ENCODE measurements at places on chromosomes 13 and 19. TPM values are rescaled to one million over a fixed set of nuclear protein-coding genes. Genes with fewer than 3 reads are reported as not detected.
A peak's percentile ranks its signal among the peaks of the same experiment; 100 is the strongest.

ZNF230 gene
- 3.4 TPM for total RNA-seq

GRCh38 chr19:28990522-28990921 lies 222.4 kb downstream of the UQCRFS1 start:
- H3K4me3 ChIP-seq: no peak overlapping the region
- H3K4me1 ChIP-seq: no peaks in the 10 kb centered on the region
- no peaks in the 10 kb centered on the region for H3K36me3 ChIP-seq
- no peaks in the 10 kb centered on the region for H3K27me3 ChIP-seq

- no peaks in the 10 kb centered on the region for H3K27me3 ChIP-seq
- no peak within 1 kb of the TSS for H3K27ac ChIP-seq
- no peak for DNase-seq
Observed at GRCh38 chr19:51531349-51532315, at the start of gene SIGLEC6. TSS of gene SIGLEC6 (minus strand) at chr19:51531670. CDS start at chr19:51531648, 22 bp downstream.

ITPKC gene
- total RNA-seq: 36.3 TPM

APC2 gene
- 0.18 TPM for total RNA-seq

LIPE gene
- 46.6 TPM for total RNA-seq

DNA sequence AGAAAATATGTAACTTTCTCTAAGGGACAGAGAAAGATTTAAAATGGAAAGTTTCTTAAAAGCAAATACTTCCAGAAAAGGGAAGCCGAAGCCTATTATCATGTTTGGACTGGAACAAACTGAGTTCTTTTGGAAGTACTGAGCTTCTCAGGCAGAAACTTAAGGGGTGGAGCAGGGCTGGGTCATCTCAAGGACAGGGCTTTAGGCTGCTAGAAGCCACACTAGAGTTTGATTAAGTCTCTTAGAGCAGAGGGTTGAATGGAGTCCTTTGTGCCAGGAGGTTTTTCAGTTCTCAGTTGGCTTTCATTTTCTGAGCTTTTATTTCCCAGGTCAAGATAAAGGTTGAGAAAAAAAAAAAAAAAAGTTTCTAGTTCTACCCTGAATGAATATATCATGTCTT lies 432.7 kb downstream of the SLITRK5 start:
- H3K27me3 ChIP-seq: no peaks in the 10 kb centered on the region
- H3K27ac ChIP-seq: no peak overlapping the region
- no peak overlapping the region for H3K4me3 ChIP-seq
- no peaks in the 10 kb centered on the region for H3K36me3 ChIP-seq
- no peaks in the 10 kb centered on the region for H3K4me1 ChIP-seq

ATP12A gene
- not detected for total RNA-seq

- DNase-seq: no peak
- no peak overlapping the region for H3K4me3 ChIP-seq
- H3K27me3 ChIP-seq: no peaks in the 10 kb centered on the region
Observed at GRCh38 chr13:84294576-84294975, 412.3 kb upstream of the SLITRK1 start.

GRCh38 chr13:79966493-79966895 lies 374.4 kb downstream of the SPRY2 start:
- H3K4me1 ChIP-seq: no peaks in the 10 kb centered on the region
- no peak overlapping the region for H3K27ac ChIP-seq
- H3K4me3 ChIP-seq: no peak overlapping the region
- no peak for DNase-seq
- H3K36me3 ChIP-seq: no peaks in the 10 kb centered on the region

GRCh38 chr13:25266706-25267105 lies 20.6 kb downstream of the MTMR6 start:
- H3K36me3 ChIP-seq: no peaks in the 10 kb centered on the region
- H3K27me3 ChIP-seq: no peaks in the 10 kb centered on the region
- no peak for DNase-seq
- no peaks in the 10 kb centered on the region for H3K4me1 ChIP-seq
- no peak overlapping the region for H3K4me3 ChIP-seq
- H3K27ac ChIP-seq: no peak overlapping the region

TMIGD2 gene
- 6.1 TPM for total RNA-seq

GRCh38 chr13:76157926-76158325 lies 521.8 kb downstream of the LMO7 start:
- H3K4me3 ChIP-seq: no peak overlapping the region
- H3K4me1 ChIP-seq: no peaks in the 10 kb centered on the region
- H3K27me3 ChIP-seq: no peaks in the 10 kb centered on the region
- no peak overlapping the region for H3K27ac ChIP-seq
- H3K36me3 ChIP-seq: no peaks in the 10 kb centered on the region

DNA sequence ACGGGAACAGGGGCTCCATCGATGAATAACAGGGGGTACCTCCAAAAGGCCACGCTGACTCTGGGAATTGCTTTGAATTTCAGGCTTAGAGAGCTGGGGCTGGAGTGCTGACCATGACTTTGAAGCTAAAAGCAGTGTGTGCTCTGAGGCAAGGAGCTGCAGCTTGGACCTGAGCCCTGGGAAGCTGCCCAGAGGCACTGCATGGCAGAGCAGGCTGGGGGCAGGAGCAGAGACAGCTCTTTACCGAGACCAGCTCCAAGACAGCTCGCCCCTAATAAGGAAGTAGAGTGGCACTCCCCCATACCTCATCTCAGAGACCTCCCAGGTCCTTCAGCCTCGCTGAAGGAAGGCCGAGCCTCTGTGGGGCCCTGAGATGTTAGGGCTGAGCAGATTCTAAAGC lies 200.2 kb downstream of the COL4A1 start:
- no peak for DNase-seq
- no peaks in the 10 kb centered on the region for H3K4me1 ChIP-seq
- no peaks in the 10 kb centered on the region for H3K36me3 ChIP-seq
- H3K27ac ChIP-seq: no peak overlapping the region

GRCh38 chr13:21661097-21661909 lies 9.6 kb upstream of the FGF9 start:
- no peak overlapping the region for H3K4me3 ChIP-seq
- no peaks in the 10 kb centered on the region for H3K27me3 ChIP-seq
- H3K4me1 ChIP-seq: peaks cover 4% of the 10 kb centered on the region
- peak overlapping the region; percentile 63 for H3K27ac ChIP-seq
- no peak for DNase-seq

DNA sequence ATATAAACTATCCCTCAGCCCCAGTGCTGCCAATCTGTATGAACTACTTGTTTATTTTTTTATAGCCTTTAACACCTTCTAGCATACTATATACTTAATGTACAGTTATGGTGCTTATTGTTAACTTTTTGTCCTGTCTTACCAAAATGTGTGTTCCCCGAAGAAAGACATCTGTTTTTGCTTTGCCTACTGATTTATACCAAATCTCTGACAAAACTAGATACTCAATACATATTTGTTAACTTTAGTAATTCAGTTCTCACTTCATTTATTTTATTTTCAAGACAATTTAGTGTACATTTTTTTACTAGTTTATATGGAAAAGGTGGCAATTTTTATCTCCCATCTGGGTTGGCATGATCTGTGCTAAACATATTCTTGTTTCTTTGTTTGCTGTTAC lies 824.3 kb upstream of the ATXN8OS start:
- no peak overlapping the region for H3K4me3 ChIP-seq
- no peaks in the 10 kb centered on the region for H3K27me3 ChIP-seq
- no peaks in the 10 kb centered on the region for H3K4me1 ChIP-seq
- no peaks in the 10 kb centered on the region for H3K36me3 ChIP-seq

DNA sequence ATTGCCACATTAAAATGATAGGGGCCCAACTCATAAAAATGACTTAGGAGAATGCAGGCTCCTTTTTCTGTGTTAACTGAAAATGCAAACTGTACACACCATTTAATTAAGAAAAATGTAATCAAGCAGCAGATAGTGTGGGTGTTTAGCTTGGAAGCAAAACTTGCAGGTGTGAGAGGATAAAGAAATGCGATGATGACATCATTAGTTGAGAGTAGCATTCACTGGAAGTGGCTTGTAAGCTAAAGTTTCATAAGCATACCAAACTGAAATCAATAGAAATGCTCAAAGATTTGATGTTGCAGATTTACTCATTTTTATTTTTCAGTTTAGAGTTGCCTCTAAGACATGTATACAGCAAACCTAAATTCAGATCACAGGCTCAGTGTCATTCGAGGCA lies 86.6 kb downstream of the PRR20E start:
- no peak overlapping the region for H3K4me3 ChIP-seq
- H3K27me3 ChIP-seq: no peaks in the 10 kb centered on the region
- H3K4me1 ChIP-seq: no peaks in the 10 kb centered on the region
- H3K27ac ChIP-seq: no peak overlapping the region
- no peaks in the 10 kb centered on the region for H3K36me3 ChIP-seq

- H3K27ac ChIP-seq: no peak overlapping the region
- H3K27me3 ChIP-seq: no peaks in the 10 kb centered on the region
- H3K4me3 ChIP-seq: no peak overlapping the region
Observed at GRCh38 chr19:35414442-35414841, 33.6 kb upstream of the FFAR2 start.
